ENCODE measurements at places on chromosomes 4 and X.

GRCh38 chr4:87589531-87589930 is 18.8 kb upstream of the DSPP start:
- DNase-seq, result no peak

- DNase-seq, result peak; percentile 89
These were observed 210 bp upstream of the SMIM10L2A start for GRCh38 chrX:135421537-135421931.

- DNase-seq, result no peak
These were observed 21.6 kb downstream of the CLDN34 start for GRCh38 chrX:9988762-9989161.

GRCh38 chr4:86451560-86452330 is 91.9 kb upstream of the MAPK10 start:
- no peak for DNase-seq

DNA sequence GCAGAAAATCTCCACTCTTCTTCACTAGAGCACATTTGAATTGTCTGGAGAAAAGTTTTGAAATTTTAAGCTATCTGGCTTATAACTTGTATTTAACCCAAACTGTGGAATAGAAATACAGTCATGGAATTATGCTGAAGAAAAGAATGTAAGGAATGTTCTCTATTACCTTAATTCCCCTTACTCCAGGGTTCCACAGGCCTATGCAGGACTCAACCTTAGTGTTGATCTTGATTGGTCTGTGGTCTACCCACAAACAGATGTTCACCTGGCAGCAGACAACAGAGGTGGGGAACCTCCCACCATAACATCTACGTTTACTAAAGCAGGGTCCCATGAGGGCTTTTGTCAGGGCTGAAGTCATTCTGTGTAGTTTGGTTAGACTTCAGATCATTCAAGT is 189.3 kb upstream of the GPRIN3 start:
- DNase-seq, result no peak

- no peak for DNase-seq
These were observed 9.2 kb upstream of the MAML3 start for GRCh38 chr4:140163029-140163810.

- DNase-seq, result no peak
These were observed 24.8 kb upstream of the EOLA2 start for GRCh38 chrX:149962859-149963757.

GRCh38 chrX:106919932-106920452 is at the start of gene CLDN2:
Gene CLDN2, plus strand, starts transcription at chrX:106920402. Its CDS starts 7,827 bp downstream, at chrX:106928229.
- no peak for DNase-seq

- DNase-seq, result no peak
These were observed 7.5 kb downstream of the IL13RA1 start for GRCh38 chrX:118734909-118735308.

DNA sequence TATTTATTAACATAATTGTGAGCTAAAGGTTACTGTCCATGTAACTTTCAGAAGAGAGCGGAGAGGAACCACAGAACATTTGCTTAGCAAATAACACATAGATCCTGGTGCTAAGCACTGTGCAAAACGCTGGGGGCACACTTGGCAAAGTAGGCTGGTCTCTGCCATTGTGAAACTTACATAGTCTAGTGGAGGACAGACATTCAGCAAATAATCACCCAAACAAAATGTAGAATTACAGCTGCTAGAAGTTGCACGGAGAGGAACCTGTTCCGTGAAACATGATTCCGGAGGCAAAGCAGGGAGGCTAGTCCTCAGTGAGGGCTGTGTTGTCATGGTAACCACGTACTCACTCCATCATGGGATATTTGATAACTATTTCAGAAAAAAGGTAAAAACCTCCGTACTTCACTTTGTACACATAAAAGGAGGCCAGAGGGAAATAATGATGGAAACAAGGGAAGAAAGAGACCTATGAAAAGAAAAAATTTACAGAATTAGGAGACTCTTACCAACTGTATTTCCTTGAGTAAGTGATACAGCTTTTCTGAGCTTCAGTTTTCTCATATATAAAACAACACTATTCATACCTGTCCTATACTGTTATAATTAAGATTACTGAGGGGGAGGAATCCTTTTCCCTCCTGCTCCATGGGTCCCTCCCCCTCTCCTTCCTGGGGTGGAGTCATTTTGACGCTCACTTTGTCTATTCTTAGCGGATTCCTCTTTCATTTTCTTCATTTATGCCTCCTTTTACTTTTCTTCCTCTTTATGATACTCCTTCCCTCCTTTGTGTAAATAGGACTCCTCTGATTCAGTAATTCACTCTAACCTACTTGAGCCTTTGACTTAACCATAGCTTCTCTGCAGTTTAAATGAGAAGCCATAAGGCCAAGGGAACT is 825 bp upstream of the RASGEF1B start:
- DNase-seq, result peak; percentile 30

DNA sequence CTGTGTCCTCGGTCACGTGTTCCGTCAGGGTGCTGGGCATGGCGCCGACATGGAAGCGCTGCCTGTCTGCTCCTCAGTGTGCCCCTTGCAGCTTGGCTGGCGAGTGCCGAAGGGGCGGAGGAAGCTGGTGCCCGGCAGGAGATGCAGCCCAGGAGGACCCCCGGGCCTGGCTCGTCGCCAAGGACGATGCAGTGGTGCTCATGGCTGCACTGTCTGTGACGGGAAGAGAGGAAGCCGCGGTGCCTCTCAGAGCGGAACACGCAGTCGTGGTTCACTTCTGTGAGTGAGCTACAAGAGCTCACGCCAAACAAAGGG is 38.1 kb downstream of the FGFRL1 start:
- peak; percentile 13 for DNase-seq

- no peak for DNase-seq
These were observed 653 bp downstream of the SYN1 start for GRCh38 chrX:47618923-47619485.

- DNase-seq, result no peak
These were observed 30.6 kb downstream of the ANK2 start for GRCh38 chr4:113080050-113080449.
